Umbilical cord (tissue), 2 donors: ENCODE measurements at places on chromosomes 4 and X. TPM values are rescaled to one million over a fixed set of nuclear protein-coding genes. Genes with fewer than 3 reads are reported as not detected.

NEIL3 gene
- total RNA-seq: 2.6 TPM

WNK3 gene
- total RNA-seq: 4.8 TPM

CLTRN gene
- 2.4 TPM for total RNA-seq

VSIG4 gene
- 45.0 TPM for total RNA-seq

ARHGEF38 gene
- total RNA-seq: 6.0 TPM

CT45A2 gene
- total RNA-seq: not detected

DNAAF6 gene
- 0.48 TPM for total RNA-seq

KCNIP4 gene
- 9.1 TPM for total RNA-seq

ZFP92 gene
- total RNA-seq: 5.1 TPM

SYTL4 gene
- total RNA-seq: 9.4 TPM

CHRNA9 gene
- 10.1 TPM for total RNA-seq

EDNRA gene
- 35.4 TPM for total RNA-seq

SMIM20 gene
- total RNA-seq: 17.1 TPM

PAPSS1 gene
- 54.9 TPM for total RNA-seq

HGFAC gene
- 3.1 TPM for total RNA-seq

C4orf17 gene
- total RNA-seq: 2.4 TPM

BTC gene
- total RNA-seq: 0.96 TPM

ARMCX6 gene
- 29.4 TPM for total RNA-seq

- no peak for DNase-seq
Observed at GRCh38 chr4:7786517-7786916, 153.1 kb downstream of the AFAP1 start.

GRCh38 chr4:188780028-188780427 is 640.8 kb downstream of the TRIML1 start:
- no peak for DNase-seq

GRCh38 chrX:53716328-53717088 is 30.0 kb upstream of the HUWE1 start:
- DNase-seq: no peak

GRCh38 chr4:166043801-166044200 is 170.8 kb downstream of the TLL1 start:
- DNase-seq: no peak

DNA sequence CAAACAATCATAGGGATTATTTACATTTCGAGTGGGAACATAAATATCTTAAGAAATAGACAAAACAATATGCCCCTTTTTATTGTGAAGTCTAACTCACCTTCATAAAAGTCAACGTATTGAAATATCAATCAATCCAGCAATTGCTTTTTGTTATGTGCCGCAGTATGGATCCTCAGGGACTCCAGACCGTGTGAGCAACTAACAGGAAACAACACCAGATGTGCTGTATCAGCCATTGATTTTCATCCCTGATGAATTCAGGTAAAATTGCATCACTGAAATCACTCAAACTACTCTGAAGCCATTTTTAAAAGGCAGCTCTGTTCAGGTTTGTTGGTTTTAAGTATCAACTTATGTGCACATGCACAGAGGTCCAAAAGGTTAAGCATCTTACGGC is 197.3 kb upstream of the FAT1 start:
- no peak for DNase-seq

DNA sequence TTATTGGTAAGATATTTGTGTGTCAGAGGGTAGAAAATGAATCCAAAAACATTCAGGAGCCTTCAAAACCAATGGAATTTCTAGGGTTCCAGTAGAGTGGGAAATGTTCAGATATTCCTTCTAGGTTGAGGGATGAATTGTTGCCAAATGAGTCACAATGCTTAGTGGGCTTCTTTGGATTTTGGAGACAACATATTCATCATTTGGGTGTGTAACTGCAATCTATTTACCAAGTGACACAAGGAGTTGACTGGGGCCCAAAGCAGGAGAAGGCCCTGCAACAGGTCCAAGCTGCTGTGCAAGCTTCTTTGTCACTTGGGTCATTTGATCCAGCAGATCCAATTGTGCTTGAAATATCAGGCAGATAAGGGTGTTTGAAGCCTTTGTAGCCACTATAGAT is 551.5 kb upstream of the PITX2 start:
- no peak for DNase-seq

- no peak for DNase-seq
Observed at GRCh38 chr4:36601864-36602495, 320.6 kb downstream of the DTHD1 start.

GRCh38 chr4:118711052-118711451 is 25.9 kb downstream of the METTL14 start:
- DNase-seq: no peak

- DNase-seq: no peak
Observed at GRCh38 chrX:102958794-102959193, 21.7 kb downstream of the RAB40AL start.

DNA sequence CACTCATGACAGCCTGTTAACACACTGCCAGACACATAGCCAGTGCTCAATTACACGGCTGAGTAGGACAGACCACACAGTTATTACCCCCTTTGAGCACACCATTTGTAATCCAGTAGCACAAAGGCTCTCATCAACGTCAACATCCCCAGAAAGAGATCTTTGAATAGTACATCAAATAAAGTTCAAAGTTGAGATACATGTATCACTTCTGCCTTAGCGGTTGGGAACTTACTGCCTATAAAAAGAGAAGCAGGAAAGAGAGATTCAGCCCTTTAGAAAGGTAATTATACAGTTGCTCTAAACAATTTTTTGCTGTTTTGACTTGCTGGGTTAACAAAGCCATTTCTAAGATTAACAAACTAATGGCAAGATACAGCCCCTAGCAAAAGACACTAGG is 16.2 kb downstream of the ANXA5 start:
- DNase-seq: no peak

DNA sequence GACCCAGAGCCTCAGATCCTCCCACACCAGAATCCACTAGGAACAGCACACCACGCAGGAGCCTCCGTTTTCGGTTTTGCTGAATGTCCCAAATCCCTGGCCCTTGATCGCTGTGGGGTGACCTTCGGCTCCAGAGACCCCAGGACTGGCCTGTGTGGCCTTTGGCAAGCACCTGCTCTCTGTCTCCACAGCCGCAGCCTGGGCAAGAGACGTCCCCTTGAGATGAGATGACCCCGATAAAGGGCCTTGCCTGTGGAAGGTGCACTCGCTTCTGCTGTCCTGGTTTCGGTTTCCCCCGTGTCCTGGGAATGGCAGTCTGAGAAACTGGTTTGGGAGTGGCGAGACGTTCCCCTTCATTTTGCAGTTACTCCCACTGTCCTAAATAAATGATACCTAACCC is 9.6 kb downstream of the PSAPL1 start:
- no peak for DNase-seq

DNA sequence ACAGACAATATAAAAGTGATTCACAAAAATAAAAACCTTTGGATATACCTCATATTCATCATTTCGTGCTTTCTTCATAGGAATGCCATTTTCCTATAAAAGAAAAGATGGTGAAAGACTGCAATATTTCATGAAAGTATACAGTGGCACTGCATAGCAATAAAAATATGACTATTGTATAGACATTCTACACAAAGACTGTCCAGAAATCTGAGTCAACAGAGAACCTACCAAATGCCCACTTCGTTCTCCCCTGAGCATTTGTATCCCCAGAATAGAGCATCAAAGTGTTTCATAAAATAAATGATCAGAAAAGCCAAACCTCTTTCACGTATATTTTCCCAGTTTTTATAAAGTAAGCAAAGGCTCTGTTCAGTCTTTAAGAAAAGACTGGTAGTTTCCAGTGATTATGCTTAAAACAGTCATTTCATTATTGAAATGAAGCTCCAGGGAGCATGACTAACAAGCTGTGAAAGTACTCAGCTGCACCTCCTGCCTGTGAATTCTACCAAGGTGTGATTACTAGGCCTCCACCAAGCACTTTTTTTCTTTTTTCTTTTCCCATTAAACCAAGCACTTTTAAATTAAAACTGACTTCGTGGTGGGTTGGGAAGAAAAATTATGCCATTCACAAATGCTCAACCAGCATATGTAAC is 20.2 kb downstream of the PPA2 start:
- DNase-seq: no peak

- no peak for DNase-seq
Observed at GRCh38 chrX:27039332-27039731, 423.8 kb downstream of the PPP4R3C start.

GRCh38 chr4:48187813-48188212 is 53.8 kb upstream of the TXK start:
- no peak for DNase-seq

GRCh38 chr4:153159016-153159415 is 45.2 kb upstream of the TRIM2 start:
- DNase-seq: no peak

DNA sequence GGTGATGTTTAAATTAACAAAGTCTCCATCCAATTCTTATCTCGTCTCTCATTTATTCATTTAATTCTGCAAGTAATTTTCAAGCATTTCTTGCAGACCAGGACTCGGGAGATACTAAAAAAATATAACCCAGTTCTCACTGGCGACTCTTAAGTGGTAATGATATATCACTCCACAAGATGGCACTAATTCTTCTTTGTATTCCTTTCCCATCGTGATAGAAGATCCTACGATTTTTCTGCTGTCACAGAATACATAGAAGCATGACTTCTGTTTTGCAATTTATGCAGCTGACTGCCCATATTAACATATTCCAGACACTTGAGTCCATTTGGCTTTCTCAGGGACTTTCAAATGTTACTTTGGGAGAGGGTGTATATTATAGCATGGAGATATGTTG is 64.0 kb upstream of the FGF13 start:
- peak; percentile 20 for DNase-seq

- peak; percentile 61 for DNase-seq
Observed at GRCh38 chr4:154626793-154627484, 14.5 kb upstream of the FGG start.

- no peak for DNase-seq
Observed at GRCh38 chr4:142120921-142121320, 484.5 kb downstream of the IL15 start.

DNA sequence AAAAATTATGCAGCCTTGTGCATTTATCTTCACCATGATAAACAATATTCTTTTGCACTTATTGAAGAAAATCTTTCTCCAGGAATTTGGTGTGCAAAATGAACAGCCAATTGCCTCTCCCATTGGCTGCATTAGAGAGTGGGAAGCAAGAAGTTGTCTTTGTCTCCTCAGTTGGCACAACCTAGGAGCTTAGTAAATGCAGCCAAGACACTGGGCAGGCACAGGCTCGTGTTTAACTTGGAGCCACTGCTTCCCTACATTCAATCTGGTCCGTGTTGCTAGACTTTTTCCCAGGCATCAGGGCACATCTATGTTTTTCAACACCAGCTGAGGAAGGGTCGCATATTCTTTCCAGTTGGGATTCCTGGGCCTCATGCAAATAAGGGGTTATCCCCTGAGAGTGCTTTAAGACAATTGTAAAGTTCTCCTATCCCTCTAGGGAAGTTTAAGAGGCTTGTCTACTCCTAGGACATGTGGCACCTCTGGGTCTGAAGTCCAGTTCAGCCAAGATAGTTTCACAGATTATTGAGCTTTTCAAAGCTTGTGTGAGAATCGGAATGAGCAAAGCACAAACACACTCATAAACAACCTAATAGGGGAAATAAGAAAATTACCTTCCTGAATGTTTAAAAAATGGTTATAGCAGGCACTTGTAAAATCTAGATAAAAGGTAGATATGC is 31.8 kb upstream of the SRD5A3 start:
- no peak for DNase-seq

GRCh38 chr4:156939139-156939538 is 32.5 kb downstream of the PDGFC start:
- no peak for DNase-seq

- no peak for DNase-seq
Observed at GRCh38 chrX:53223955-53224859, 800 bp downstream of the KDM5C start.

- no peak for DNase-seq
Observed at GRCh38 chrX:130080791-130081367, 29.4 kb downstream of the ELF4 start.

DNA sequence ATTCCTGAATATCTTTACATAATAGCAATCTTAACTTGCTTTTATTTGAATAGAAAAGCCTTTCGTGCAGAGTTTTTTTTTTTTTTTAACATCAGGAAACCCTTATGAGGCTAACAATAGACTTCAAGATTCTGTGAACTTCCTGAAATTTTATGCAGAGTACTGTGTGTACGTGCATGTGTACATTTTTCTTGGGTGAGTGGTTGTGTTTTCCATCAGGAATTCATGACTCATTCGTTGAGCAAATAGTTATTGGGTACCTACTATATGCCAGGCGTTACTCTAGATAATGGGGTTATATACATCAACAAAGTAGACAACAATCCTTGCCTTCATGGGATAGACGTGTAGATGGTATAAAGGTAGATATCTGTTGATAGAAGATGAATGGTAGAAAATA is 59.1 kb downstream of the MRPL1 start:
- peak; percentile 62 for DNase-seq

DNA sequence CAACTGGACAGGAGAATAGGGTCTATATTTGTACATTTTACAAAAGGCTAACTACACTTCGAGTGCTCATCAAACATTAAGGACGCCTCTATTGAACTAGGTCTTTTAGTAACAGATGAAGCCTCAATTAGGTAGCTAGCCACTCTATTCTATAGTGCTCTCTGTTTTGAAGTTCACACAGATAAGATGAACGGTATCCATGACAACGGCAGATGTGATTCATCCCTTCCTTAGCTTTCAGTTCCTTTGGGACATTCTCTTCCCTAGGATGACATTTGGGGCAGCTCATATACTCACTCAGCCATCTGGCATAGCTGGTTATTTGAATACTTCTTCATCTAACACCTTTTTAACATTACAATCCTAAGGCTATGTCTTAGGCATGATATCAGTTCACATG is 62.4 kb upstream of the WDFY3 start:
- DNase-seq: no peak

GRCh38 chrX:135697601-135698000 is 15.8 kb upstream of the CT45A1 start:
- DNase-seq: no peak
